ENCODE measurements at places on chromosomes 1 and 21. TPM values are rescaled to one million over a fixed set of nuclear protein-coding genes. Genes with fewer than 3 reads are reported as not detected.

PTPN22 gene
- 24.6 TPM for total RNA-seq

DNA sequence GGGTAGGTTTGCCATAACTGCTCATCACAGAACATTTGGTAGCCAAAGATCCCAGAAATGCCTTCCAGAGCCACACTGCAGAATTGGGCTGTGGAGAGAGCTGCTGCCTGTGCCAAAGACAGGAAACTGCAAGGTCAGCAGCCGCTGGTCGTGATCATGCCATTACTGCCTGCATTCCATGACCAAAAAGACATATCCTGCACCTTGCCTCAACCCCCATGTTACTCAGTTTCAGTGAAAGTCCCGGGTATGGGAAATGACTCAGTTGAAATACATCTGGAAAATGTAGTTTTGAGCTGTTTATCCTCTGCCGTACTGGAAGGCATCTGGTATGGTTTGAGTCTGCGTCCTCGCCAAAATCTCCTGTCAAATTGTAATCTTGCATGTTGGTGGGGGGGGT lies 161.7 kb downstream of the FCRL5 start:
- H3K36me3 ChIP-seq, result peaks cover 4% of the 10 kb centered on the region
- H3K4me1 ChIP-seq, result peaks cover 14% of the 10 kb centered on the region
- H3K27ac ChIP-seq, result no peak overlapping the region
- H3K4me3 ChIP-seq, result no peak overlapping the region
- peaks cover 27% of the 10 kb centered on the region for H3K27me3 ChIP-seq

DNA sequence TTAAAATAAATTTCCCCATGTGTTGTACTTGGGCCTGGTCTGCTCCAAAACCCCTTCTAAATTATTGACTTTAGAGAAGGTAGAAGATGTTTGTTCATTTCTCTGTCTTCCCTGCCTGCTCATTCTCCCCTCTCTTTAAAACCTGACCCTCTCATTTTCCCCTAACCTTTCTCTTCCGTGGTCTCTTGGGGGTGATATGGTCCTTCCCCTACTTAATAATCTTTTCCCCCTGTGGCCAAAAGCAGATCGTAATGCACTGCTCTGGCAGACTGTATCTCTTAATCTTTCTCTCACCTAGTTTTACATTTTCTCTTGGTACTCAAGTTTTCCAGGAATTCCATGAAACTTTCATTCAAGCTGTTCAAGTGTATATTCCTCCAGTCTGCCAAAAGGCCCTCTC lies 301.7 kb downstream of the TTLL7 start:
- no peak overlapping the region for H3K4me3 ChIP-seq
- no peaks in the 10 kb centered on the region for H3K4me1 ChIP-seq
- no peak overlapping the region for H3K27ac ChIP-seq
- H3K27me3 ChIP-seq, result no peaks in the 10 kb centered on the region
- no peaks in the 10 kb centered on the region for H3K36me3 ChIP-seq

DNA sequence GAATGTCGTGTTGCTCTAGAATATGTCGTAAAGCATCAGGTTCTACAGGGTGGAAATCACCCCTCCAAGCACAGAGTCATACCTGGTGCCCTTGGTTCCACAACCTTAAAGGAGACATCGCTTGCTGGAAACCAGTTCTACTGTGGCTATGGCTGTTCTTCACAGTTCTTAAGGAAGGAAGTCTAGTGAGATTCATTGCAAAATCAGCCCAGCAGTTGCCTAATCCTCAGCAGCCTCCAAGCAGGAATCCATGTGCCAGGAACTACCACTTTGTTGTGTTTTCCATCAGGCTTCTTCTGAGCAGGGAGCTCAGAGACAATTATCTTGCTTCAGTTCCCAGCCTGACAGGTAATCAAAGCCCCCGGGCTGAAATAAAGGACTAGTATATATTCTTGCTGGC lies 45.0 kb upstream of the SLC35F3 start:
- peaks cover 14% of the 10 kb centered on the region for H3K27me3 ChIP-seq
- H3K27ac ChIP-seq, result no peak overlapping the region
- no peaks in the 10 kb centered on the region for H3K36me3 ChIP-seq
- no peaks in the 10 kb centered on the region for H3K4me1 ChIP-seq
- H3K4me3 ChIP-seq, result no peak overlapping the region

DNA sequence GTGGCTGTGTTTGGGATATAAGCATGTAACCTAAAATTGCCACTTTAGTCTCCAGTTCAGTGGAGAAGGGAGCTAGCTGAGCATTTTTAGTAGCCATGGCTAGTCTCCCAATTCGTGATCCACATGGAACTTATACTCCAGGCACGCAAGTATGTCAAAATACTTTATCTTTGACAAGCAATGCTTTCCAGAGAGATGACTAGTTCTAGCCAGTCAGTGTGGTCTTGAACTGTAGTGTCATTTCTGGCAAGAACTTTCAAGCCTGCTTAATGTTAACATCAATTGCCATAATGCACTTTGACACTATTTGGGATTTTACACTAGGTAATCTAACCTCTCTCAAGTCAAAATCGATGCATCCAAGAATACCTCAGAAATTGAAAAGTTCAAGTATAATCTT lies 660.0 kb downstream of the PTPRC start:
- H3K4me1 ChIP-seq, result no peaks in the 10 kb centered on the region
- DNase-seq, result no peak
- H3K27ac ChIP-seq, result no peak overlapping the region
- no peaks in the 10 kb centered on the region for H3K36me3 ChIP-seq

DNA sequence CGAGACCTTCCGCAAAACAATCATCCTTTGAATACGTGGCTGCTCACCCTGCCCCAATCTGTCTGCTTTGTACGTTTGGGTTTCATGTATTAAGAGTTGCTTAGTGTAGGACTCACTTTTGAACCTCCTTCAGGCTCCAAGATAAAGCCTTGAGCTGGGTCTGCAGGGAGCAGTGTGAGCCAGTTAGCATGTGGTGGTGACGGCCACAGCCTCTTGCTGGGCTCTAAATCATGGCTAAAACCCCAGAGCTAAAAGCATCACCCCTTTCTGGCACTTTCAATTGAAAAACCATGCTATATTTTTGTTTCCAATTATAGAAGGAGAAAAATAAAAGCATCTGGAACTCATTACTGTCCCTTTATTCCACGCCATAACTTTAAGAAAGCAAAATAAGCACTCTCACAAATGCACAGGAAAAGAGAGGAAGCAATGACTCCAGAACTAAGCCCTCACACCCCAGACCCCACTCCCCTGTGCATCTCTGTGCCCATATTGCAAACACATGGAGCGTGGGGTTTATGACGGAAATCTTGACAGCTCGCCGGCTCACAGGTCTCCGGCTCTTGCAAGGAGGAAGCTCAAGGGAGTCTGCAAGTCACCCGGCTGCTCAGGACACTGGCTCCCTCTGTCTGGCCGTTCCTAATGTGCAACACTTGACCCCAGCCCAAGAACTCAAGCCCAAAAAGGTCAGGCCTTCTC lies 135.5 kb downstream of the MIS18A start:
- no peak overlapping the region for H3K4me3 ChIP-seq
- no peaks in the 10 kb centered on the region for H3K4me1 ChIP-seq
- H3K27ac ChIP-seq, result no peak overlapping the region
- H3K36me3 ChIP-seq, result no peaks in the 10 kb centered on the region
- no peak for DNase-seq

DNA sequence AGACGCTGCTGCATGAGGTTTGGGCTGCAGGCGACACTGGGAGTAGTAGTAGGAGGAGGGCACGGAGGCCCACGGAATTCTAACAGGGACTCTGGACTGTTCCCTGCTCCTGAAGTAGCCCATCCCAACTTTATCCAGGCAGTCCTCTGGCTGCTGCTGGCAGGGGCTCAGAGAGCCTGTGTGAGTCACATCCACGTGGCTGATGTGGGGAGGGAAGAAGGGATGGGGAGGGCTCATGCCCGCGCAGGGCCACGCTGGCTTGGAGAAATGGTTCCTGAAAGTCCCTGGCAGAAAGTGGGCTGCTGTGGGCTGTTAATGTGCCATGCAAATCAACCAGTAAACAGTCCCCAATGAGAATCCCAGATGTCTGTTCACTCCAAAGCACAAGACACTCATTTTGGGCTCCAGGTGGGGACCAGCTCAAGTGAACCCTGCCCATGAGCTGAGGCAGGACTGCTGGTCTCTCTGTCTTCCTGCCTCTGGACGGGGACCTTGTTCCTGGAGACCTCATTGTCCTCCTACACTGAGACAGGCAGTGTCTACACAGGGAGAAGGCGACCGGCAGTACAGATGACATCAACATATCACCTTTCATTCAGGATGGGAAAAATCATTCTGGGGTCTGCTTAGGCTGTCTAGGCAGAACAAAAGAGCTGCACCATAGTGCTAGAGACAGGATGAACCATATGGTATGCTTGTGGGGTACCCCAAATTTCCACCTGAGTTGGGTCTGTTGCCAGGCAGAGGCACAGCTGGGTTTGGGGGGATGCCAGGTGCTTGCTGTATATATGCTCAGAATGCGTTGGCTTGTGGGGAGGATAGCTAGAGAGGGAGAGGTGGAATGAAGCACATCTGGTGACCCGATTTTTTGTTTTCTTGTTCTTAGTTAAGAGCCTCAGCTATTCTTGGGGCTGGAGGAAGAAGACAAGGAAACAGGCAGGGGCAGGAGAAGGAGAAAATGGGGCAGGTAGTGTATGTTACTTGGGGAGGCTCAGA lies 57.9 kb upstream of the FMOD start:
- H3K4me3 ChIP-seq, result no peak overlapping the region
- H3K27ac ChIP-seq, result no peak overlapping the region
- H3K36me3 ChIP-seq, result no peaks in the 10 kb centered on the region
- H3K4me1 ChIP-seq, result no peaks in the 10 kb centered on the region

DNA sequence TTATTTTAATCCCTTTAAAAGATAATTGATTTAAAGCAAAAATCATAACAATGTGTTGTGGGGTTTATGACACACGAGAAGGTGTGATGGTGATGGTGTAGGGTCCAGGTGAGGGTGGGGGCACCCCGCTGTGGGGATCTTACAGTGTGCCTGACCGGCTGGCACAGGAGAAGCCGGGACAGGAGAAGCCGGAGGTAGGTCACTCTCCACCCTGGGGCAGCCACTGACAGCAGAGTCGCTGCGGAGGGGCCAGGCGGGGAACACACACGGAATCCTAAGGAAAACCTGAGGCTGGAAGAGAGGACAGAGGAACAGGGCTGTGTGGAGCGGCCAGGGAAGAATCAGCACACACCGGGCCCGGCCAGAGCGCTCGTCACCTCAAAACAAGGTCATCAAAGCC lies 4.3 kb upstream of the LRRC3 start:
- no peak overlapping the region for H3K27ac ChIP-seq
- DNase-seq, result no peak
- H3K4me1 ChIP-seq, result peaks cover 8% of the 10 kb centered on the region
- H3K4me3 ChIP-seq, result no peak overlapping the region
- no peaks in the 10 kb centered on the region for H3K36me3 ChIP-seq

Data from natural killer cell treated with Interleukin-12 subunit alpha and Interleukin-12 subunit beta and Interleukin-15 and Interleukin-18, amount 100 ng/mL, for 72 hours (primary cell).